Breast epithelium (tissue), 4 donors: ENCODE measurements at places on chromosomes 11 and 22.

DNA sequence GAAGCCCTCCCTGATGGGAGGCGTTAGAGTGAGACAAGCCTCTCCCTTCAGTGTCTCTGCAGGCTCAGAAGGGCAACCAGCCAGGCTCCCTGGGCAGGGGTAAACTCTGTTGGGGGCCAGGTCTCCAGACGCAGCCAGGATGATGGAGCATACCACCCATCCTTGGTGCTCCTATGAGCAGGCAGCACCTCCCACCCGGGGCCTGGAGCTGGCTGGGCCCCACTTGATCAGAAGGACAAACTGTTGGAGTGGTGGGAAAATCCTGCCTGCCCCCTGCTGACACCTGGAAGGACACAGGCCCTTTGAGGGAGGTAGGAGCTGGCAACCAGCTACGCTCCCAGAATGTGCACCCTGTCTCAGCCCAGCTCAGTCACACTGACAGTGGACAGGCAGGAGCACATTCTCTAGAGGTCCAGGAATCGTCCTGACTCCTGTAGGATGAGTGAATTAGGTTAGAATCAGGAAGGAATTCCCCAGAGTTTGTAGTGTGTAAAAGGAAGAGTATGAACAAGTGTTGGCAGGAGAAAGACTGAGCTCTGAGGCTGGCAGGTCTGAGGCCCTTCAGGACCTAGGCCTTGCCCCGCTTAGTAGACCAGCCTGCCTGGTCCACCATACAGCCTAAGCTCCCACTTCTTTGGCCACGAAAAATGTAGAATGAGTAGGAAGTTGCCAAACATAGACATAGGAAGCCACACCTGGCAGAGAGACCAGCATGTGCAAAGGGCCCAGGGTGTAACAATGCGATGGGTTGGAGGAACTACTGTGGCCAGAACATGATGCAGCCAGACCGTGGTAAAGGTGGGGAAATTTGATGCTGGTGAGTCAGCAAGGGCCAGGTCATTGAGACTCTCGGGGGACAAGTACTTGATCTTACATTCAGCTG is 19.1 kb downstream of the ARHGEF17 start:
- peaks cover 11% of the 10 kb centered on the region for H3K4me1 ChIP-seq
- no peaks in the 10 kb centered on the region for H3K27me3 ChIP-seq
- no peak for DNase-seq
- no peak overlapping the region for H3K4me3 ChIP-seq
- no peaks in the 10 kb centered on the region for H3K36me3 ChIP-seq

DNA sequence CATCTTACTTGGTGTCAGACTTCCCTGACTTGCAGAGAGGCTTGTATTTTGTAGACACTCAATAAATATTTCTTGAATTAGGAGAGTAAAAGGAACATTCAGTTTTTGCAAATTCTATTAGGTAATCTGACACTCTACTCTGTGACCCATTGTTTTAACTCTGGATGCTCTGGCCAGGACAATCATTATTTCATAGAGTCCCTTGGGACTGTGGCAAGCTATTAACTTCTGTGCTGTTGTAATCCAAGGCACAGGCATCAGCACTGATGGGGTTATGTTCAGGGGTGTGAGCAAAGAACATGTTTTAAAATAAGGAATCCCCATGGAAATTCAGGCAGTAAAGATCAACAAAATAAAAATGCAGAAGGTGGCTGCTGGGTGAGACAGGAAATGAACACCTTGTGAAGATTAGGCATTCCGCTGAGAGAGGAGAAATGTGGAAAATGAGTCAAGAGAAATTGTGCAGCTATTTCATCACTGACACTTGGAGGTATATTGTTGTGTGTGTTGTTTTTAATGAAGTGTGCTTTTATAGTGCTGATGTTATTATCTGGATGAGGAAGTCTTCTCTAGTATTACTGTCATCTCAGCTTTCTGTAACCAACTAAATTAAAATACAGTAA is 175.2 kb downstream of the WNT11 start:
- H3K4me3 ChIP-seq, result no peak overlapping the region
- H3K27me3 ChIP-seq, result no peaks in the 10 kb centered on the region
- H3K36me3 ChIP-seq, result no peaks in the 10 kb centered on the region
- no peaks in the 10 kb centered on the region for H3K4me1 ChIP-seq

DNA sequence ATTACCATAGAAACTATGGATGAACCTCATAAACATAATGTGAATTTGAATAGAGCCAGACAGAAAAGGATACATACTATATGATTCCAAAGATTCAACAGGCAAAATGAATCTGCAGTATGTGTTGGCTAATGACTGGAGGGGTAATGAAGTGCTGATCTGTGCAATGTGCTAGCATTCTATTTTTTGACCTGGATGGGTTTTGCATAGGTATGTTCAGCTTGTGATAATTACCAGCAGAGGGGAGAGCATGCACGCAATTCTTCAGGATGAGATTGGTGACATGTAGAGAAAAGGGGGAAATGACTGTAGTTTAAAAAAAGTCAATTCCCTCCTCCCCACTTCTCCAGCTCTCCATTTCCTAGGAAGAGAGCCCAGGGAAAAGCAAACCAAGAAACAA is 618 bp upstream of the CCDC81 start:
- H3K36me3 ChIP-seq, result no peaks in the 10 kb centered on the region
- no peak overlapping the region for H3K27ac ChIP-seq
- DNase-seq, result no peak
- no peak overlapping the region for H3K4me3 ChIP-seq
- H3K4me1 ChIP-seq, result no peaks in the 10 kb centered on the region
- H3K27me3 ChIP-seq, result no peaks in the 10 kb centered on the region

DNA sequence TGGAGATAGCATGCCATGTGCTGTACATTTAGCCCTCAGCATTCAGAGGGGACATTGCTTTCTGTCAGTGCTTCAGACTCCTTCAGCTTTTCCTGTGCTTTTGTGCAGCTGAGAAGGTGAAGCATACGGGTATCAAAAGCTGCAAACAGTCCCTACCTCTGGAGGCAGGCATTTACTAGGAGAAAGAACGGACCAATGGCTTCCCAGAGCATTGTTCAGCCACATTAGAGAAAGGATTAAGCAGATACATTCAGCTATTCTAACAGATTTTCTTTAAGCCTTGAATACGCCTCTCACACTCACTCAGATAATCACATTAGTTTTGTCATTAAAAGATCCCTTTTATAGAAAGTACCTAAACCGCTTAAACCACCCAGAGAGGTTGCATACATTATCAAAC is 80.7 kb upstream of the FAM181B start:
- DNase-seq, result no peak
- no peak overlapping the region for H3K27ac ChIP-seq
- no peak overlapping the region for H3K4me3 ChIP-seq
- no peaks in the 10 kb centered on the region for H3K36me3 ChIP-seq
